Activated T-cell treated with anti-CD3 and anti-CD28 coated beads, Interleukin-2, amount 50 U/mL, for 72 hours (primary cell): ENCODE measurements at places on chromosomes 12 and 14.

GRCh38 chr12:42447371-42447786 is 121.4 kb downstream of the PPHLN1 start:
- no peak for DNase-seq

- no peak for DNase-seq
Observed at GRCh38 chr12:106094304-106094703, 44.5 kb downstream of the NUAK1 start.

DNA sequence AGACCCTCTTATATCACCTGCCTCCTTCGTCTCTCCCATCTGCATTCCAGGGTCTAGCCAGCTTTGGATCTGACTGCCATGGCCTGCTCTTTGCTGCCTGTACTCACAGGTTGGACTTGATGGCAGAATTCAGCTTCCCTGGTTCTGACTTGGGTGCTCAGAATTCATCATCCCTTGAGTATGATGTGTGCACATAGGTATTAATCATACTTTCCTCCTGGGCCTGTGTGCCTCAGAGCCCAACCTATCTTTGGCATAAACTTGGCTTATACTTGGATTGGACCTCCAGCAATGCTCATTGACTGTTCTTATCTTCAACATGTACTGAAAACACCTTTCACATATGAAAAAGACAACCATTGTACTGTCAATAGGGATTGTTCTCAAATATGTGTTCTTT is 70.7 kb upstream of the LMNTD1 start:
- DNase-seq = no peak

- DNase-seq = no peak
Observed at GRCh38 chr14:54881235-54881760, 21.3 kb downstream of the GCH1 start.

DNA sequence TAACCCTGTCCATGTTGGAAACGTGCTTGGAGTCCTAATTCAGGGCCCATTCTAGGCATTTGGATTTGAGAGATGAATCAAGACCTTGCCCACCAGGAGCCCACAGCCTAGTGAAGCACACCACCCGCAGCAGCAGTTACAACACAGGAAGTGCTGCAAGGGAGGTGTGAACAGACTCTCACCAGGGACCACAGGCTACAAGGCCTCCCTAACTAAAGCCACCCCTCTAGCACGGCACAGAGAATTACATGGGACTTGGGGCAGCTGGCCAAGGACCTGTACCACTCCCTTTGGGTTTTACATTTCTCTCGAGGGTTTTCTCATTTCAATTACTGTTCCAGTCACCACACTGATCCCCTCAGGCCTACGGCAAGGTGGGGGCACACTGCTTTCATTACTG is 49.5 kb upstream of the FOXN3 start:
- DNase-seq = peak; percentile 28
